ENCODE measurements at places on chromosomes 6 and 20.

DNA sequence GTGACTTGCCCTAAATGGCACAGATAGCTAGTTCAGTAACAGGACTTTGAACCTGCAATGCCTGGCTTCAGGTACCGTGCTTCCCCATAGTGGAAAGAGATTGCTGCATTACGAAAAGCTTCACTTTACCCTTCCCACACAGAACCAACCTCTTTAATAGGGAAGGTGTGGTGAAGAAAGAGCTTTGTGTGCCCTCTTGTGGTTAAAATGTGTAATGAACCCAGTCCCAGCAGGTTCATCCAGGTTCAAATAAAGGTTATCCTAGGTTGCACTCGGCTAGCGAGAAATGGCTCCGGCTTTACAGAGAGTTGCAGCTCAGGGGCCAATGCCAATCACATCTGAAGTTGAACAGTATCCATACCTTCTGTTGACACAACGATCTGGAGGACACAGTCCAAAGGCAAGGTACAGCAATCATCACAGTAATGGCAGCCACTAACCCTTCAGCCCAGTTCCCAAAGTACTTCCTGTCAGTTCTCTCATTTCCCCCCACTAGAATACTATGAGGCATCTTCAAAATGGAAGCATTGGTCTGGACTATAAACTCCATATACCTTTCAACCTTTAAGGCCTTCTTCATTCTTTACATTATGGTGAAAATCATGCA, 3.0 kb downstream of the DEFB115 start:
- DNase-seq, result no peak

DNA sequence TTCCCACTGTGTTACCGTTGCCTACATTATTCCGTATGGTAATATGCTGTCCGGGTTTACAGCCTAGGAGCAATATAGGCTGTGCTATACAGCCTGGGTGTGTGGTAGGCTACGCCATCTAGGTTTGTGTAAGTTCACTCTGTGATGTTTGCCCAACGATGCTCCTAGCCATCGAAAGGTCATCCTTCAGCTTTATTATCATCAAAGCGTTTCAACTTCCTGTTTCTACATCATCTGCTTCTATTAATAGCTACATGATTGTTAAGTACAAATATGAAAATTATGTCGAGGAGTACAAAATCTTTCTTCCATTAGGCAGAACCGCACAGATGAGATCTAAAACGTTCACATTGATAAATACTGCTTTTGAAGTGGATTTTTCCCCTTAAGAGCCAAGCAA, 69.9 kb downstream of the PPP1R14C start:
- no peak for DNase-seq

DNA sequence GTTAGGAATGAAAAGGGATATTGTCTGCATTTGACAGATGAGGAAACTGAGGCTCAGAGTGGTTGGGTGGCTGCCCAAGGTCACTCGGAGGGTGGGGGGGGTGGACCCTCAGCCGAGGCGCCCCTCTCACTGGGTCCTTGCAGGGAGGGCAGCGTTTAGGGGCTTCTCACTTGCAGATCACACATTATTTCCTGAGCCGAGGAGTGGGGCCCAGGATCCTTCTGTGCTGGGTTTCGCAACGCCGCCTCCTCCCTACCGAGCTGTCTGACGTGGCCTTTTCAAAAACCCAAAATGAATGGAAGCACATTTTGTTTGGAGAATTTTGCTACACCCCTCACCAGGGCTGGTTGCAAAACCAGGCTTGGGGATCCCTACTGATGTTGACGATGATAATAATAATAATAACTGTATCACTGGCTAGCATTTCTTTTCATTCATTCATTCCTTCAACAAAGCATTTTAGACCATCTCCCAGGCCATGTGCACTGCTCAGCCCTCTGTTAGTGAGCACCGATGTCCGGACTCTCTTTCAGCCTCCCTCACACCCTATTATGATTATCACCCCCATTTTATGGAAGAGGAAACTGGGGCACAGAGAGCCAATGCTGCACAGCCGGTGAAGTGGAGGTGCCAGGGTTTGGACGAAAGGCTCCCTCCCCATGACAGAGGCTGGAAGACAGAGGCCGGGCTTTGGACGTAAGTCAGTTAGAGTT, 5.2 kb downstream of the DLGAP4 start:
- no peak for DNase-seq

GRCh38 chr6:129644567-129645015, 65.4 kb downstream of the ARHGAP18 start:
- DNase-seq, result no peak

DNA sequence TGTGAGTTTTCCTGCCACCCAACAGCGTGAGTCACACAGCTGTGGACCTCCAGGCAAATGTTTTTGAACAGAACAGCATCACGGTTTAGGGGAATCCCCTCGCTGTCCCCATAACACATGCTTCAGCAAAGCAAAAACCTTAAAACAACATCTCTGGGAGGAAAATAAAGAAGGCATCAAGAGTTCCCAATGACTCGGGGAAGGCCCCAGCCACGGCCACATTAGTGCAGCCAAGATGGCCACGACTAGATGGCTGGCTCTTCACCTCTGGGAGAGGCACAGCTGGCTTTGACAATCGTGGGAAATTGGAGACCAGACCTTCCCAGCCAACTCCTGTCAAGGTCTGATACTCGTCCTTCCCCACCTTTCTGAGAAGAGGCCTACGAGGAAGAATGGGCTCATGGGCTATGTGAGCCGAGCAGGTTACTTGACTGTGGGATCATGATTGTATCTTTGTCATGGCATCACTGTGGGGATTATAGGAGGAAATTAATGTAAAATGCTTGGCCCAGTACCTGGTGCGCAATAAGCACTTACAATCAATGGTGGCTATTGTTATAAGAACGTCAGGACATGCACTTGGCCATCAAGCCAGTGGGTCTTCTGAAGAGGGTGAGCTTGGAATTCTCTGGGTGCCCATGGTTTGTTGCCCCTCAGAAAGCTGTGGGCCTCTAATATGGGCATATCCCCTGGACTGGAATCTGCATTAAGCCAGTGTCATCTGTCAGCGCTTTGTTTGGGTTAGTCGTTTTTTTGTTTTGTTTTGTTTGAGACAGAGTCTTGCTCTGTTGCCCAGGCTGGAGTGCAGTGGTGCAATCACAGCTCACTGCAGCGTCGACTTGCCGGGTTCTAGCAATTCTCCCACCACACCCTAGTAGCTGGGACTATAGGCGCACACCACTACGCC, 43.6 kb downstream of the FGD2 start:
- DNase-seq, result peak; percentile 84

- DNase-seq, result no peak
Measured at GRCh38 chr20:3102575-3103368, 18.2 kb upstream of the AVP start.

GRCh38 chr20:62921119-62921687, 5.1 kb downstream of the DIDO1 start:
- DNase-seq, result peak; percentile 79

Measured in CD4-positive, alpha-beta T cell treated with Interleukin-17A for 1 hour (primary cell).